Activated CD8-positive, alpha-beta memory T cell treated with anti-CD3 and anti-CD28 coated beads for 4 hours (primary cell): ENCODE measurements at places on chromosomes 1 and 21.

DNA sequence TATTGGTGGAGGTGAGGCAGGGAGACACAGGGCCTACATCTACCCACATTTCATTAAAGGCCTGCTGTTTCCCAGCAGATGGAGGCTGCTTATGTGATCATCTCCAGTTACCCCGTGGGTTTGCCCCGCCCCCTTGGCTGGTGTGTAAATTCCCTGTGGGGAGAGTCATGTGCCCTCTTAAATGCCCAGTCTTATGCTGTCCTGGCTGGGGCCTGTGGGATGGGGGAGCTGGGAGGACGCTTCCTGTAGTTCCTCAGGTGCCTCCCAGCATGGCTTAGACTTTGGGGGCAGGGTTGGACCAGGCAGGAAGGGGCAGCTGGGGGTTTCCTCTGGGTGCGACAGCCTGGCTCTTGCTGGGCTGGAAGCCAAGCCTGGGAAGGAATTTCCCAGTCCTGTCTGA, 15.5 kb upstream of the CITED4 start:
- no peak for DNase-seq

DNA sequence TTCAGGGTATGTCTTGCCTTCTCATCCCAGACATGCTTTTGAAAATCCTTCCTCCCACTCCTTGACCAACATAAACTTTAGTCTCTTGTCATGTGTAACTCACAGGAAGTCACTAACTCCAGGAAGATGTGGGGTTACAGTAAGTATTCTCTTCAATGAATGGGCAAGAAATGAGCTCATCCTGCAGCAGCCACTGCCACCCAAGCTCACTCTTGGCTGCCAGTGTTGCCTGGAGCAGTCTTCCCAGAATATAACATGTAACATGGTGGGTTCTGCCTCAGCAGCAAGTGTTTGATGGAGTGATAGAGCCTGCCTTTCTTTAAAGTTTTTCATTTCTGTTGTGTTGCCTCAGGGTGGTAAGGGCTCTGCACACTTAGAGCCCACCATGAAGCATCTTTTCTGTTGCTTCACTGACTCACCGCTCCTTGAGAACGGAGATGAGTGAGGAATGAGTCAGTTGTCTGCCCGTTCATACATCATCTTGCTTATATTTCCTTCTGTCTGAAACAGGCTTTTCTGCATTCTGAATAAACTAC, 187.0 kb downstream of the TPR start:
- DNase-seq, result no peak

DNA sequence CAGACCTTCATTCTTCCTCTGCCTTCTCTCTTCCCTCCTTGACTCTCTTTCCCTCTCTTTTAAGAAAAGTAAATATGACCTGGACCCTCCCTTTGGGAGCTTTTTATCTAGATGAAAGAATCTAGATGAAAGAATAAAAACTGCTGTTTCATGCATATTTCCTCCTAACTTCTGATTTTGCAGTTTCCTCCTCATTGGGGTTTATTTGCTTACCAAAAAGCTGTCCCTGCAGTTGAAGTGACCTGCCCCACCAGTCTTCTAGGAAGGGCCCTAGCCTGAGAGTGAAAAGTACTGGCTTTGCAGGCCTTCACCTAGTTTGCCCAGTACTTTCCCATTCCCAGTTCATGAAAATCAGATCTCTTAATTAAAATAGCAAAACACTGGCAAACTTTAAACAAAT, 28.3 kb upstream of the CACYBP start:
- DNase-seq, result no peak

- DNase-seq, result no peak
Observed at GRCh38 chr1:96079581-96079980, 642.0 kb upstream of the PTBP2 start.

- no peak for DNase-seq
Observed at GRCh38 chr1:162671664-162672410, 39.6 kb downstream of the DDR2 start.

- no peak for DNase-seq
Observed at GRCh38 chr1:168391851-168392681, 111.4 kb downstream of the TBX19 start.

GRCh38 chr1:241606544-241606943, 33.6 kb downstream of the CHML start:
- no peak for DNase-seq

DNA sequence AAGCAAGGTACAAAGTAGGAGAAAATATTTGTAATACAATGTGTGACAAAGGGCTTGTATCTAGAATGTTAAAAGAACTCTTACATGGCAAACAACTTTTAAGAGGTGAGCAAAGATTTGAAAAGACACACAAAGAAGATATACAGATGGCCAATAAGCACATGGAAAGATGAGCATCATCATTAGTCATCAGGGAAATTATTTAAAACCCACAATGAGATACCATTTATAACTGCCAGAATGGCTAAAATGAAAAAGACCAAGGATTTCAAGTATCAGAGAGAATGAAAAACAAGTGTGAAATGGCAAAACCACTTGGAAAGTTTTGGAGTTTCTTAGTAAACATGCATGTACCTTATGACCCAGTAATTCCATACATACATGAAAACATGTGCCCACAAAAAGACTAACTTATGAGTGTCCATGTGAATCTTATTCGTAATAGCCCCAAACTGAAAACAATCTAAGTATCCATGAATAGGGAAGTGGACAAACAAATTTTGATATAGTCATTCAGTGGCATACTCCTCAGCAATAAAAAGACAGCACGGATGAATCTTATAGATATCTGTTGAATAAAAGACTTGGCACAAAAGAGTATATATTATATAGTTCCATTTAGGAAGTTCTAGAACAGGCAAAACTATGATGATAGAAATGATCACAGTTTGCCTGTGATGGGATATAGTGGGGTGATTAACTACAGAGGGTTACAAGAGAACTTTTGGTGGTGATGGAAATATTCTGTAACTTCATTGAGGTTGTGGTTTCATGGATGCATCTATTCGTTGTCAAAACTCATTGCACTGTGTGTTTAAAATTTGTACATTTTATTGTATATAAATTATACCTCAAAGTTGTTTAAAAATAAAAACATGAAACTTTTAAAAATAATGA, 82.0 kb downstream of the DISP1 start:
- DNase-seq, result no peak
